Progenitor cell of endocrine pancreas (in vitro differentiated cells): ENCODE measurements at places on chromosomes 5 and 9. TPM values are rescaled to one million over a fixed set of nuclear protein-coding genes. Genes with fewer than 3 reads are reported as not detected.
A peak's percentile ranks its signal among the peaks of the same experiment; 100 is the strongest.

The SLC34A3 gene
- 0.26 and 0.27 TPM in 2 replicates for total RNA-seq

- no peaks in the 10 kb centered on the region for H3K36me3 ChIP-seq
- no peak overlapping the region for H3K4me3 ChIP-seq
- peaks cover 3% of the 10 kb centered on the region for H3K27me3 ChIP-seq
- no peak overlapping the region for H3K27ac ChIP-seq
- no peak for DNase-seq
- no peaks in the 10 kb centered on the region for H3K4me1 ChIP-seq
Observed at GRCh38 chr5:50953290-50953689, 286.9 kb downstream of the PARP8 start.

The WDR38 gene
- not detected in 2 replicates for total RNA-seq

DNA sequence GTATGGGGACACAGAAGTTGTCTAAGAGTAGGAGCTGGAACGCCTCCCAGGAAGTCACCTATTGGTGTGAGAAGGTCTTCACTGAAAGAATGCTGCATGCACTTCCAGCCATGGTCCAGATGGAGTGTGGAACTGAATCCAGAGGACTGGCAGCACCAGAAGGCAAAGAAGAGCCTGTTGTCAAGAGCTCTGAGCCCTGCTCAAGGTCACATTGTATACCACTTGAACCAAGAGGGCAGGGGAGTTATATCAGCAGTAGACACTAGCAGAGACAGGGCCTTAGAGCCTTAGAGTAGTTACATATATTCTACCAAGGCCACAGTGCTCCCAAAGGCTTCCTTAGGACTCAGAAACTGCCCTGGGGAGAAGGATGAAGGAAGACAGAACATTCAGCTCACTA, 130.8 kb upstream of the POC5 start:
- no peaks in the 10 kb centered on the region for H3K36me3 ChIP-seq
- DNase-seq = no peak
- no peaks in the 10 kb centered on the region for H3K4me1 ChIP-seq
- H3K4me3 ChIP-seq = no peak overlapping the region
- no peak overlapping the region for H3K27ac ChIP-seq

The PAXX gene
- total RNA-seq = 54.9 and 57.1 TPM in 2 replicates

GRCh38 chr9:128720841-128721486, 3.0 kb downstream of the ZDHHC12 start:
- H3K27ac ChIP-seq = no peak overlapping the region
- no peaks in the 10 kb centered on the region for H3K27me3 ChIP-seq
- H3K36me3 ChIP-seq = no peaks in the 10 kb centered on the region
- H3K4me1 ChIP-seq = peaks cover 15% of the 10 kb centered on the region

The FOXI1 gene
- not detected in 2 replicates for total RNA-seq

GRCh38 chr9:90033028-90033650, 428.3 kb downstream of the GADD45G start:
- no peaks in the 10 kb centered on the region for H3K36me3 ChIP-seq
- H3K4me3 ChIP-seq = no peak overlapping the region
- no peak for DNase-seq
- H3K27me3 ChIP-seq = peaks cover 4% of the 10 kb centered on the region
- no peak overlapping the region for H3K27ac ChIP-seq

DNA sequence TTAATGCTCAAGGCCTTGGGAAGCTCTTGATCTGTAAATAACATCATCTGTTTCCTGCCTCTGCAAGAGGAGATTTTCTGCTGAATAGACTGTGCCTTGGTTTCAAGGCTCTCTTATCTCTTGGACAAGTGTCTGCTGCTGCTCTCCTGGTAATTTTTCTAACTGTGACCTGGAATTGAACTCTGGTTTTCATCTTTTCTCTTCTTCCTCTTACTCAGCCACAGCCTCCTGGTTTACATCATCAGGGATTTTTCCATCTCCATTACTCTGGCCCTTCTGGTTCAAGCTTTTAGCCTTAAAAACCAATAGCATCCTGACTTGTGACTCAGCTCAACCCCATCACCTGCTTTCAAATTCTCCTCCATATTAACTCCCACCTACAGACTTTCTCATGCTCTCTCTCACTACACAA, 49.6 kb upstream of the ITGA1 start:
- H3K27me3 ChIP-seq = no peaks in the 10 kb centered on the region
- no peak overlapping the region for H3K27ac ChIP-seq
- H3K4me3 ChIP-seq = no peak overlapping the region
- no peaks in the 10 kb centered on the region for H3K36me3 ChIP-seq
- no peaks in the 10 kb centered on the region for H3K4me1 ChIP-seq

The CTSV gene
- total RNA-seq = 10.1 and 10.5 TPM in 2 replicates

GRCh38 chr9:109186857-109187520, 19.9 kb upstream of the FRRS1L start:
- H3K4me1 ChIP-seq = no peaks in the 10 kb centered on the region
- no peak overlapping the region for H3K27ac ChIP-seq
- DNase-seq = no peak
- H3K4me3 ChIP-seq = no peak overlapping the region

GRCh38 chr5:160363660-160364395, 6.6 kb downstream of the C1QTNF2 start:
- H3K36me3 ChIP-seq = no peaks in the 10 kb centered on the region
- peaks cover 2% of the 10 kb centered on the region for H3K4me1 ChIP-seq
- H3K4me3 ChIP-seq = no peak overlapping the region
- no peak overlapping the region for H3K27ac ChIP-seq
- peaks cover 20% of the 10 kb centered on the region for H3K27me3 ChIP-seq
- no peak for DNase-seq

- no peak overlapping the region for H3K4me3 ChIP-seq
- no peak for DNase-seq
- peaks cover 2% of the 10 kb centered on the region for H3K4me1 ChIP-seq
- H3K36me3 ChIP-seq = no peaks in the 10 kb centered on the region
- H3K27me3 ChIP-seq = no peaks in the 10 kb centered on the region
- no peak overlapping the region for H3K27ac ChIP-seq
Observed at GRCh38 chr5:102857076-102857818, 102.1 kb downstream of the PAM start.

The CCL19 gene
- total RNA-seq = 0.53 TPM in 1 of 2 replicates, not detected in the other

GRCh38 chr5:31410089-31410488, 121.8 kb downstream of the DROSHA start:
- no peak for DNase-seq
- no peaks in the 10 kb centered on the region for H3K27me3 ChIP-seq
- peaks cover 26% of the 10 kb centered on the region for H3K36me3 ChIP-seq
- no peak overlapping the region for H3K27ac ChIP-seq
- H3K4me3 ChIP-seq = no peak overlapping the region

The VLDLR gene
- 8.1 and 9.9 TPM in 2 replicates for total RNA-seq

DNA sequence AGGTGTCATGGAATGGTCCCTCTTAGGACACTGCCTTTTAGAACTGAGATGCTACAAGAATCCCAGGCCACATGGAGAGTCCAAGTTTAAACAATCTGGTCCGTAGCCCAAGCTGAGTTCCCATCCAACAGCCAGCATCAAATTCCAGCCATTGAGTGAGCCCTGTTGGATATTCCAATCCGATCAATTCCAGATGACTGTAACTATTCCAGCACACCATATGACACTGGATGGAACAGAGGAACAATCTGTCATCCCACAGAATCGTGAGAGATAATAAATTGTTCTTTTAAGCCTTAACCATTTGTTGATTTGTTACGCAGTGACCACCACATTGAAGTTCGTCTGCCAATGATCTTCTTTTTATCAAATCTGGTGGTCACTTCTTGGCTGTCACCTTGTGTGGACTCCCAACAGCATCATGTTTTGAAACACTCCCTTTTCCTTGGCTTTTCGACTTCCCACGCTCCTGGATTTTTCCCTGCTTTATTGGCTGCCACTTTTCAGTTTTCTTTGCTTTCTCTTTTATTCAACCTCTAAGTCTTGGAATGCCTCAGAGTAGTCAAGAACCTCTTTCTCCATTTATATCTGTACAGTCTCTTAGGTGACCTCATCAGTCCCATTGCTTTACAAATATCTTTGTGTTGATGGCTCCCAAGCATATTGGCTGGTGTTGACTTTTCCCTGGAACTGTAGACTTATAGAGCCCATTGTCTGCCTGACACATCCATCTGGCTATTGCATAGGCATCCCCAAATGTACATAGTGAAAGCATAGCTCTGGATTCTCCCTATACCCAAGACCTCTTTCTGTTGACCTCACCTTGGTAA, 46.1 kb downstream of the TNFSF15 start:
- no peaks in the 10 kb centered on the region for H3K36me3 ChIP-seq
- H3K4me3 ChIP-seq = no peak overlapping the region
- no peak overlapping the region for H3K27ac ChIP-seq
- no peaks in the 10 kb centered on the region for H3K4me1 ChIP-seq

GRCh38 chr5:151132963-151133362, 24.6 kb downstream of the ANXA6 start:
- no peaks in the 10 kb centered on the region for H3K36me3 ChIP-seq
- no peak overlapping the region for H3K27ac ChIP-seq
- H3K4me1 ChIP-seq = peaks cover 6% of the 10 kb centered on the region
- no peak overlapping the region for H3K4me3 ChIP-seq

DNA sequence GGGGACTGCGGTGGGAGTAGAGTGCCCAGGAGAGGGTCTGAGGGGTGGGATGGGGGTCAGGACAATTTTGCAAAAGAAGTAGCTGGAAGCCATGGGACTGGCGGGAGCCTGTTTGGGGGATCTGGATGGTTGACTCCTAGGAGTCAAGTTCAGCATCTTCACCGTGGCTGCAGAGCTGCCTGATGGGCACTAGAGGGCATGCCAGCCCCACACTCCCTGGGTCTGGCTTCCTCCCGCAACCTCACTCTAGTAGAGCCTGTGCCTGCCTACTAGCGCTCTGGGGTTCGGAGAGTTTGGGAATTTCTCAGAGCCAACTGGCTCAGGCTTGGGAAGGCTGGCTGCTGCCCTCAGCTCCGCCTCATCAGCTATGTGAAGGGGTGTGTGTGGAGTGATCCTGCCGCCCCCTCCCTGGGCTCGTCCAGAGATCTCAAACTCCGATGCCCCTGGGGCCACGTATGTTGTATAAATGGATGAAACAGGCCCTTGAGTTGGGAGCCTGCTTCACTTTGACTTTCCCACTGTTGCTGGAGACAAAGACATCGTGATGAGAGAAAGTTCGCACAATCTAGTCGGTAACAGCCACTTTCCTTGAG, 10.8 kb downstream of the TSPAN17 start:
- DNase-seq = peak; percentile 56
- H3K27me3 ChIP-seq = peaks cover 2% of the 10 kb centered on the region
- H3K36me3 ChIP-seq = peaks cover 10% of the 10 kb centered on the region
- H3K4me1 ChIP-seq = no peaks in the 10 kb centered on the region
- H3K4me3 ChIP-seq = no peak overlapping the region
- H3K27ac ChIP-seq = no peak overlapping the region

The C6 gene
- total RNA-seq = 0.74 and 0.95 TPM in 2 replicates

DNA sequence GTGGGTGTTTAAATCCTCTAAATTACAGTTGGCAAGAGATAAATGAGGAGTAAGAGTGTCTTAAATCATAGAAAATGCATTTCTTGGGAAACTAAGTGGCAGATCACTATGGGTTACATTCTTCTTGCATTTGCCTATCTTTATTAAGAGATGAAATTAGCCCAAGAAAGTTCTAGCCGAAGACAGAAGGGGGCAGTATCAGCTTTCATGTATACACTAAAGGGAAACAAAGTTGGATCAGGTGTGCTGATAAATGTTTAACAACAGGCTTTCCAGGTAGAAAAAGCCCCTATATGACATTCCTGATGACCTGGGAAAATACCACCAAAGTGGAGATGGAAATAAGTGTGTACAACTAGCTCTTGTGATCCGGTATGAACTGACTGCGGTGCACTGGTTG, 81.9 kb upstream of the TLR4 start:
- H3K4me3 ChIP-seq = no peak overlapping the region
- no peak overlapping the region for H3K27ac ChIP-seq
- no peaks in the 10 kb centered on the region for H3K36me3 ChIP-seq
- no peaks in the 10 kb centered on the region for H3K4me1 ChIP-seq

The NTRK2 gene
- total RNA-seq = 4.7 and 7.8 TPM in 2 replicates

- H3K27me3 ChIP-seq = no peaks in the 10 kb centered on the region
- no peak overlapping the region for H3K4me3 ChIP-seq
- no peaks in the 10 kb centered on the region for H3K36me3 ChIP-seq
- peaks cover 9% of the 10 kb centered on the region for H3K4me1 ChIP-seq
Observed at GRCh38 chr9:17185481-17186029, 50.7 kb downstream of the CNTLN start.

GRCh38 chr9:113541019-113541900, 77.7 kb downstream of the RGS3 start:
- peaks cover 23% of the 10 kb centered on the region for H3K4me1 ChIP-seq
- no peak overlapping the region for H3K4me3 ChIP-seq
- no peak overlapping the region for H3K27ac ChIP-seq
- H3K27me3 ChIP-seq = no peaks in the 10 kb centered on the region
- DNase-seq = no peak

GRCh38 chr5:180340856-180341255, 12.3 kb downstream of the GFPT2 start:
- no peaks in the 10 kb centered on the region for H3K36me3 ChIP-seq
- no peak overlapping the region for H3K27ac ChIP-seq
- DNase-seq = no peak
- H3K27me3 ChIP-seq = peaks cover 28% of the 10 kb centered on the region
- no peak overlapping the region for H3K4me3 ChIP-seq
- no peaks in the 10 kb centered on the region for H3K4me1 ChIP-seq

The CACNA1B gene
- 2.1 and 2.4 TPM in 2 replicates for total RNA-seq

The RASGRF2 gene
- 0.62 and 0.69 TPM in 2 replicates for total RNA-seq

GRCh38 chr5:29811914-29812679, 1381.4 kb upstream of the CDH6 start:
- H3K4me3 ChIP-seq = no peak overlapping the region
- H3K36me3 ChIP-seq = no peaks in the 10 kb centered on the region
- DNase-seq = no peak
- H3K27ac ChIP-seq = no peak overlapping the region
- no peaks in the 10 kb centered on the region for H3K4me1 ChIP-seq
- no peaks in the 10 kb centered on the region for H3K27me3 ChIP-seq

The KLF9 gene
- total RNA-seq = 0.47 and 0.57 TPM in 2 replicates

GRCh38 chr5:73718762-73719161, 92.8 kb downstream of the ARHGEF28 start:
- no peak overlapping the region for H3K4me3 ChIP-seq
- no peak overlapping the region for H3K27ac ChIP-seq
- DNase-seq = no peak
- no peaks in the 10 kb centered on the region for H3K4me1 ChIP-seq

DNA sequence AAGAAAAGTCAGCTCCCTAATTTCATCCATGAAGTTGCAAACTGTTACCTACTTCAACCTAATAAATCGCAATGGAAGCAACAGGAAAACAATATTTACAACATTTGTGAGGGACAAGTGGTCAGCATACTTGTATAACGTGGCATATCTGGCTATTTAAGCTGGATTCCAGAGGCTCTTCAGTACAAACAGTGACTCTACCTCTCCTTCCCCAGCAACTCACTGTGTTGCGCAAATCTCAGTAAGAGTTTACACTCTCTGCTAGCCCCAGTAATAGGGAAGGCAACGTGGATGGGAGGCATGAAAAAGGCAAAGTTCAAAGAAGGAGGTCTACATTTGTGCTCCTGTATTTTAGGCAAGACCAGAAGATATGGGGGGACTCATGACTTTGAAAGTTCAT, 18.9 kb upstream of the SEMA5A start:
- H3K27me3 ChIP-seq = peaks cover 6% of the 10 kb centered on the region
- DNase-seq = no peak
- H3K27ac ChIP-seq = no peak overlapping the region
- H3K36me3 ChIP-seq = no peaks in the 10 kb centered on the region
- no peaks in the 10 kb centered on the region for H3K4me1 ChIP-seq
